Effector CD8-positive, alpha-beta T cell (primary cell): ENCODE measurements at places on chromosomes 2 and 18.

- DNase-seq, result no peak
These were observed 188.5 kb downstream of the TPGS2 start for GRCh38 chr18:36640021-36640952.

DNA sequence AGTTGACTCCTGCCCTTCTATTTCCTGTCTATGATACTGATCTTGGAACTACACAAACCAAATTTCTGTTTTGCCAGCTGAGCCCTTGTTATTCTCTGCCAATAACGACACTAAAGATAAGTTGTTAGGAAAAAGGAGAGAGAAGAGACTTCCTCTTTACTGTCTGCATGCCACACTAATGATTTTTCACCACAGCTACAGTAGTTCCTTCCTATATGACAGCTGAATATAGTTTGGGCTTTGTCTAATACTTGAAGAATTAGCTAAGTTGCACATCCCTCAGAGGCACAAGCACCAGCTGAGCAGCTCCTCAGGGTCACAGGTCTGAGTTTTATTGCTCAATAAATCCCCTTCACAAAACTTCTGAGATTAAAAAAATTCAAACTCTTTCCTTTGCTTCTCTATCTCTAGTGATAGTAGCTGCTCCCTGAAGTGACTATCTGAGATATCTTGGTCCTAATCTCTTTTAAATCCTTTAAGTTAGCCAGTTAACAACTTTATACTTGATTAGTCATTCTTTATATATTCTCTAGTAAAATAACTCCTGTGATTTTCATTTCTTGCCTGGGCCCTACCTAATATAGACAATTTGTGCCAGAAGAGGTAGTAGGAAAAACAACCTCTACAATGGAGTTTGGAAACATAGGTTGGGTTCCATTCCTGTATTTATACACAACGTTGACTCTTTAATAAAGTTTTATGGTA lies 253.0 kb upstream of the CNTNAP5 start:
- no peak for DNase-seq

- no peak for DNase-seq
These were observed 221.5 kb upstream of the ACVR2A start for GRCh38 chr2:147623328-147623727.

- no peak for DNase-seq
These were observed 44.8 kb downstream of the FTCDNL1 start for GRCh38 chr2:199806179-199806578.

GRCh38 chr2:25161055-25161781 lies 7.2 kb downstream of the POMC start:
- peak; percentile 43 for DNase-seq

DNA sequence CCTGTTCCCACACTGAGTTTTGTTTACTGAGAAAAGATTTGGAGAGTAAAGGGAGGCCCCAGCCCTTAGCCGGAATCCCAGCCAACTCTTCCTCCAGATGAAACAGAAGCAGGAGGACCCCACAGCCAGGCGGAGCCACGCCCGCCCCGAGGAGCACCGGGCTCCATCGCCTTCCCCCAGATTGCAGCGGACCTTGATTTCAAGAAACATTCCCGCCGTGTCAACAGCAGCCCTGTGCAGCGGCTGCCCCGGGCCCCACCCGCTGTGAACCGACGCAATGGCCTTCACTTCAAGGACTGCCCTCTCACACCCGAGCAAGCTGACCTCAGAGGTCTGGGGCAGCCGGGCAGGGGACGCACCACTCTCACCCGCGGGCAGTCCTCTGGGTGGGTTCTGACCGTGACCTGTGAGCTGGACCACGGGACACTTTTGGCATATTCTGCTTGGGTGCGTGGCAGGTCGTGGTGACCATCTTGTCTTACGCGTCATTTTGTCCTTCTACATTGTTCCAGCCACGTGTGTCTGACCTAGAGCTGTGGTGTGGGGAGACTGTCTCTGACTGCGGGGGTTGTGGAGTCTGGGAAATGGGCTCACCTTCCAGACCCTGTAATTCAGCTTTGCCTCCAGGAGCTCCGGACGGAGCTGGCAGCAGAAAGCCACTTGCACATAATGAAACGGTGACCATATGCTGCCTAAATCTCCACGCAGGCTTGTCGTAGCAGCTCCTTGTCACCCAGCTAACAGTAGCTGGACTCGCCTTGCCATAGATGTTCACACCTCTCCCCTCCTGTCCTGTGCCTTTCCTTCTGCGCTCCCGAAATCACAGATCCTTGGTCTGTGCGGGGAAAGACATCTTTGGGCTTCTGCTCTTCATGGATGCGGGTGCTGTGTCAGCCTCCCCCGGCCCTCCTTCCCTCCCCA lies 32.0 kb upstream of the INHBB start:
- DNase-seq, result no peak

GRCh38 chr18:77049938-77050337 lies 82.6 kb downstream of the MBP start:
- DNase-seq, result no peak

- no peak for DNase-seq
These were observed 6.6 kb downstream of the DLX2 start for GRCh38 chr2:172095905-172096625.

DNA sequence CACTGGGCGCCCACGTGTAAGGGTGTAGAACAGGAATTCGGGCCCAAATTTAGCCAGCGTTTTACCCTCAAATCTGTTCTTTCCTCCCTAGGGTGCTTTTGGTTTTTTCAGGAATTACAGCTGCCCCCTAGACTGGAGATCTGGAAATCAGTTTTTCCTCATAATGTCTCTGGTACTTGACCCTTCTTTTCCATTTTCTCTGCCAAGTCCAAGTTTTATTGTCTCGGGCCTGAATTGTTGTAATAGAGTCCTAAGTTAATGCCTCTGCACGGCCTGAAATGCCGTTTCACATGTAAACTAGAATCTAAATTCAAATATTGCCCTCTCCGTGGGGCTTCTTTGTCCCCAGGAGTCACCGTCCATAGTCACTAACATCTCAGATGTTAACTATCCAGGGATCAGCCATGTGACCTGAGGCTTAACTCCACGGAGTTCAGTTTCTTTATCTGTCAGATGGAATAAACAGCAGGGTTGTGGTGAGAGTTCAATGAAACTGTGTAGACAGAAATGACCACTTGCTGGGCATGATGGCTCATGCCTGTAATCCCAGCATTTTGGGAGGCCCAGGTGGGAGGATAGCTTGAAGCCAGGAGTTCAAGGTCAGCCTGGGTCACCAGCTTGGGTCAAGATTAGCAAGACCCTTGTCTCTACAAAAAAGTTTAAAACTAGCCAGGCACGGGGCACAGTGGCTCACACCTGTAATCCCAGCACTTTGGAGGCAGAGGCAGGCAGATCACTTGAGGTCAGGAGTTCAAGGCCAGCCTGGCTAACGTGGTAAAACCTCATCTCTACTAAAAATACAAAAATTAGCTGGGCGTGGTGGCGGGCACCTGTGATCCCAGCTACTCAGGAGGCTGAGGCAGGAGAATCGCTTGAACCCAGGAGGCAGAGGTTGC lies 12.7 kb upstream of the CABLES1 start:
- DNase-seq, result no peak

DNA sequence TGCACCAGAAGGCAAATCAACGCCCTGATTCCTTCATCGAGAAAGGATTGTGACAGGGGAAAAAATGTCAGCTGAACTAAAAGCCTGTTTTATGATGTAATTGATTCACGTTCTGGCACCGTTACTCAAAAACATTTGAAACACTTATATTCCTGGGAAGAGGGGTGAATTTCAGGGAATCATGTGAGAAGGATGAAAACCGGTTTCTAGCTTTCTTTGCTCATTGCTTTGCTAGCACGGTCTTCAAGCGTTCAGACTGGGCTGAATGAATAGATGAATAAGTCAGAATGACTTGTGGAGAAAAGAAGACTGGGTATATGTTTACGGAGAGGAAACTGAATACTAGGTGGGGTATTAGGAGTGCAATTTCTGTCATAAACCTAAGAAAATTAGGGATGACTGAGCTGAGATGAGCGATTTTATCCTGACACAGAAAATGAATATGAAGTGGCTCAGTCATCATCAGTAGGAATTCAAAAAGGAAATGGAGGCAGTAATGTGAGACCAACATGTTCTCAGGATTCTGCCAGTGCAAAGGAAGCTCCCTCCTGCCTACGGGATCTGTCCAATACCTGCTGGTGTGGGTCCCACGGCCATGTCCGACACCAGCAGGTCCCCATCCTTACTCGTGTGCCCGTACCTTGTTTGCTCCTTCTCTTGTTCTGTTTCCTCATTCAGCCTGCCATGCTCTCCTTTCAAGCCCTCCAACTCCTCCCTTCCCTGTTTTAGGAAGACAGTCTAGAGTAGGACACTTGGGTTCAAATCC lies 124.7 kb upstream of the ARL5A start:
- no peak for DNase-seq

- no peak for DNase-seq
These were observed 16.6 kb downstream of the NCKAP1 start for GRCh38 chr2:183021613-183022012.

GRCh38 chr18:13455960-13456481 lies 237.5 kb downstream of the LDLRAD4 start:
- DNase-seq, result no peak
